Cerebellar nuclear complex (tissue), 1 donor: ENCODE measurements at places on chromosomes 4 and X.

DNA sequence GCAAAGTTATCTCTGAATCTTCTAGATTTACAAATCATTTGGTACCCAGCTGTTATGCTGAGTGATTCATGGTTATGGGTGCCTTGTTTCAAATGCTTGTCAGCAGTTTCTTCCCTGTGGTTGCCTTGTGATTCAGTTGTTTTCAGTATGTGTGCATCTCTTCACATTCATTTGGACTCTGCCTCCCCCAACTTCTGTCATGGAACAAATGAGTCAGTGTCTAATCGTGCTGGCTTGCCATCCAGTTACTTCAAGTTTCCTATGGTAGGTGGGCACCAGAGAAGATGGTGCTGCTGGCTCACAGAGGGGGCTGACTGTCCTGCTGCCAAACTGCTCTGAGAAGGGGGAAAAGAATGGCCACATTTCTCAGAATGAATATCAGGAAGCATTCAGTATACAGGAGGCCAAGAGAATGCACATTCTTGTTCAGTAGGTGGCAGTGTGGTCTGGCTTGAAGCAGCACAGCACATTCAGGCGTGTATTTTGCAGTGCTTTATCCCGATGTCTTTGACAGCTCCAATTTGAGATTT is 260.9 kb downstream of the GLUD2 start:
- DNase-seq = no peak

DNA sequence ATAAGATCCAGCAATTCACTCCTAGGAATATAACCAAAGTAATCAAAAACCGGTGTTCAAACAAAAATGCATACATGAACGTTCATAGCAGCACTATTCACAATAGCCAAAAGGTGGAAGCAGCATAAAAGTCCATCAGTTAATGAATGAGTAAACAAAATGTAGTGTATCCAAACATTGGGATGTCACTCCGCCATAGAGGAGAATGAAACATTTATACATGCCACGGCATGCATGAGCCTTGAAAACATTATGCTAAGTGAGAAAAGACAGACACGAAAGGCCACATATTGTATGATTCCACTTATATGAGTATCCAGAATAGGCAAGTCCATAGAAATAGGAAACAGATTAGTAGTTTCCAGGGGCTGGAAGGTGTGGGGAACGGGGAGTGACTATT is 11.0 kb upstream of the PDLIM3 start:
- no peak for DNase-seq

DNA sequence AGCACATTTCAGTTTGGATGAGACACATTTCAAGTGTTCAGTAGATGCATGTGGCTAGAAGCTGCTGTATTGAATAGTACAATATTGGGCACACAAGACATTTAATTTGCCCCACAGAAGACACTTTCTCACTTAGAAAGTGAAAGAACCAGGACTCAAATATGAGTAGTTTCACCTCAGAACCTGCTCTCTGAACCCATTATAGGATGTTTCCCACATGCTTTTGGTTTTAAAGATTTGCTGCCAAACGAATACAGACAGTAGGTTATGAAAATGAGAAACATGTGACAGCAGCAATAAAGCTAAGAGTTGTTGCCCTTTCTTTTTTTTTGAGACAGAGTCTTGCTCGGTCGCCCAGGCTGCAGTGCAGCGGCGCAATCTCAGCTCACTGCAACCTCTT is 32.3 kb downstream of the C4orf54 start:
- DNase-seq = no peak

GRCh38 chr4:78669453-78669852 is 106.7 kb upstream of the BMP2K start:
- DNase-seq = no peak

- no peak for DNase-seq
Observed at GRCh38 chrX:24839331-24839730, 145.6 kb downstream of the POLA1 start.

- no peak for DNase-seq
Observed at GRCh38 chr4:145824463-145824862, 114.2 kb downstream of the ZNF827 start.
